ENCODE measurements at places on chromosomes 3 and 15.
A peak's percentile ranks its signal among the peaks of the same experiment; 100 is the strongest.

- DNase-seq = no peak
These were observed 266.2 kb upstream of the IGF1R start for GRCh38 chr15:98382139-98382538.

- DNase-seq = no peak
These were observed 68.1 kb downstream of the SENP2 start for GRCh38 chr3:185653949-185654757.

GRCh38 chr15:70826634-70827033 is 27.3 kb downstream of the LARP6 start:
- peak; percentile 36 for DNase-seq

GRCh38 chr15:48029642-48030041 is 91.1 kb upstream of the SLC24A5 start:
- DNase-seq = no peak

GRCh38 chr15:73632670-73633058 is 525 bp downstream of the NPTN start:
- no peak for DNase-seq

GRCh38 chr3:53833053-53833645 is 13.1 kb downstream of the CHDH start:
- no peak for DNase-seq

DNA sequence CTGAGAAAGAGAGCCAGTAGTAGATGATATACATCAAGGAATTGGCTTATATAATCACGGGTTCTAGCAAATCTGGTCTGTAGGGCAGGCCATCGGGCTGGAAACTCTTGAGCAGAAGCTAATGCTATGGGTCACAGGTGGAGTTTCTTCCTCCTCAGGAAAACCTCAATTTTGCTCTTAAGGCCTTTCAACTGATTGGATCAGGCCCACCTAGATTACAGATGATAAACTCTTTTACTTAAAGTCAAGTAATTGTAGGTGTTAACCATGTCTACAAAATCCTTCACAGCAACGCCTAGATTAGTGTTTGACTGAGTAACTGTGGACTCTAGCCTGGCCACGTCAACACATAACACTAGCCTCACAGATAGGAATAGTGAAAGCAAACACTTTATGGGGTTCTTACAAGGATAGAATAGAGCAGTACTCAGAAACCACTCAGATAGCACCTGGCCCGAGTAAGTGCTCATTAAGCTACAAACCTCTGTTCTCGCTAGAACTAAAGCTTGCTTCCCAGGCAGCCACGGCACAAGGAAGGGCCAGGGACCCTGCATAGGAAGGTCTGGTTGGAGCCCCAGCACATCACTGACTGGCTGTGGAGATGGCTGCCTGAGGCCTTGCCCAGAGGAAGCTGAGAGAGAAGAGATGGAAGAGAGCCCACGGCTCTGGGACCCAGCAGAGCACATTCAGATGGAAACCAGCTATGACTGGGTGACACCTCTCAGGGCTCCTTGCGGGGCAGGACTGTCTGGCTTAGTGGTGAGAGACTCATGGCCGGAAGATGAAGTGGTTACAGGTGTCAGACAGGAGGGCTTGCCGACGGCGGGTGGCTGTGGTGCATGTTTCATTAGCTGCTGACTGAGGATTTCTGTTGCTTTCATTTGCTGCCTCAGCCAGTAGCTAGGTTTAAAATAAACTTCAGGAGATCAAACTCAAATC is 202.5 kb upstream of the TLE3 start:
- DNase-seq = no peak

- no peak for DNase-seq
These were observed 28.3 kb downstream of the SRP14 start for GRCh38 chr15:40010686-40011085.

Measured in endothelial cell of umbilical vein (primary cell).